ENCODE measurements at places on chromosomes 1 and 21.

DNA sequence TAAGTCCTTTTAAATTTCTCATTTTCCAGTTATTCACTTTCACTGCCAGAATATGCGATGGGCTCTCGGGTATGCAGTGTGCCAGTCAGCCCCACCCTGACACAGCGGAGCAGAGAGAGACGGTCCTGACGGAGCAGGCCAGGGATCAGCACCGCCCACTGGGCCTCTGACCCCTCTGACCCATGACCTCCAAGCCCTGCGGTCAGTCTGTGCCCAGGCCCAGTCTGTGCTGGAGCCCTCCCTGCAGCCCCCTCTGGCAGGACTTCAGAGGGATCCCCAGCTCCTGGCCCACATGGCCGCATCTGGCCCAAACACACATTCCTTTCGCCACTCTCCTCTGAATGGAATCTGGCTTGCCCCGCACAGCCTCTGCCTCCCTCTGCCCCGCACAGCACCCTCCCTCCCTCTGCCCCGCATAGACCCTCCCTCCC, 43.4 kb upstream of the COL6A2 start:
- peak; percentile 81 for DNase-seq

- DNase-seq, result no peak
Measured at GRCh38 chr1:58979086-58979485, 195.2 kb upstream of the JUN start.

- no peak for DNase-seq
Measured at GRCh38 chr1:6447016-6447817, 18.8 kb downstream of the TNFRSF25 start.

- no peak for DNase-seq
Measured at GRCh38 chr1:24874611-24875234, 55.4 kb downstream of the RUNX3 start.

DNA sequence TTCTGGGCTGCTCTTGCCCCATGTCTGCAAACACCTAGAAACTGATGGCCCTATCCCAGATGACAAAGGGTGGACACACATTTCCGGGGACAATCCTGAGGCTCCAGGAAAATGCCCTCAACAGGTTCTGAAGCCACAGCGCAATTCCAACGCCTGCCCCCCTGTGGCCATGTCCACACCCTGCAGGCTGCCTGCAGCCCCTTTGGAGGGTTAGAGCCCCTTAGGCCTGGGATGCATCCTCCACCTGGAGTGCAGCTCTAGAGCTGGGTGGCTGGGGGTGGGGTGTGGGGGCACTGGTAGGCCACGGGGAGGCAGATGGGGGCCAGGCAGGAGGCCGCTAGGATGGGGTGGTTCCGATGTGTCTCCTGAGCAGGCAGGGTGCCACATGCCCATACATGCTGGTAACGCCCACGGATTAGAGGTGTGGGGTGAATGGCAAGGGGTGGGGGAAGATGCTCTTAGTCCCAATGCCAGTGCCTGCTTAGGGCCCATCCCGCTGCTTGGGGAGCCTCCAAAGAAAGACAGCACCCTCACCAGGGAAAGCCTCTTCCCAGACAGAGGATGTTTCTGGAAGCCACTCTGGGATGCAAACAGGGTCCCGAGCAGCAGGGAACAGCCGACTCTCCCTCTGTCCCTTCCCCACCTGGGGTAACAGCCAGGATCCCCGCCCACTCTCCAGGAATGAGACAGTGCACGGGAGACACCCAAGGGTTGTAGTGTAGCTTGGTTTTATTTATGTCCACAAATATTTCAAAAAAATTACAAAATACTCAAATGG, 34.0 kb downstream of the SLC45A1 start:
- DNase-seq, result peak; percentile 46

DNA sequence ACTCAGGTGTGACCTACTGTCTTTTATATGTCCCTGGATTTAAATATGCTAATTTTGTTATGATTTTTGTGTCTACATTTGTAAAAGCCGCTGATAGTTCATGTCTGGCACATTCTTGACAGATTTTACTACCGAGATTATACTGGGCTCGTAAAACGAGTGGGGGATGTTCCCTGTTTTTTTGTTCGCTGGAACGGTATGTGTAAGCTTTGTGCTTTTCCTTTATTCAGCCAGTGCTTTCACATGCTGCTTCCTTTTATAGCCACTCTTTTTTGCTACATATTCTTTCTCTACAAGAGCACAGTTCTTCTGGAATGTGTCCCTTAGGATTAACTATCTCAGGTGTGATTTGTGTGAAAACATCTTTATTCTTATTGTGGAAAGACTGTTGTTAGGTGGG, 46.6 kb downstream of the ADARB1 start:
- no peak for DNase-seq

- no peak for DNase-seq
Measured at GRCh38 chr1:90340606-90341005, 345.7 kb downstream of the ZNF326 start.

- DNase-seq, result no peak
Measured at GRCh38 chr21:45468971-45469272, 64.0 kb downstream of the COL18A1 start.

GRCh38 chr21:32764186-32764585, 7.4 kb downstream of the PAXBP1 start:
- no peak for DNase-seq

DNA sequence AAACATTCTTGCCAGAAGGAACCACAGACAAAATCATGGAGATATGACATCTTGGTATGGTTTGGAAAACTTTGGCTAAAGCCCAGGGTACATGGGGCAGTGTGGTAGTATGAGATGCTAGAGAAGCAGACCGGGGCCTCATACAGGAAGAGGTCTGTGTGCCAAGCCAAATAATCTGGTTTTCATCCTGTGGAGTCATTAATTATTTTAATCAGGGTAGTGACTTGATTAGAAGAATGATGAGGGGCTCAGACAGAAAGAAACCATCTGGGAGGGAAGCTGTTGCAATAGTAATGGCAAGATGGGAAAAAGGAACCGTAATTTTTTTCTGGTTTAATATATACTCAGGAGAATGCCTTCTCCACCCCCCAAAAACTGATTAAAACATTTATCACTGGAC, 318.0 kb downstream of the BRINP2 start:
- DNase-seq, result no peak

All from astrocyte of the hippocampus (primary cell).